ENCODE measurements at places on chromosomes 4 and X.

GRCh38 chr4:176735300-176735699, 57.4 kb downstream of the VEGFC start:
- no peak for DNase-seq

GRCh38 chrX:152733261-152733975, at the start of the genes CSAG1 and MAGEA12:
Gene CSAG1, minus strand, starts transcription at chrX:152733721. Its CDS starts 1,261 bp downstream, at chrX:152732460.
Gene MAGEA12, plus strand, starts transcription at chrX:152733757. Its CDS starts 2,405 bp downstream, at chrX:152736162.
- no peak for DNase-seq

- DNase-seq: no peak
Measured at GRCh38 chr4:74777531-74777930, 16.8 kb downstream of the BTC start.

DNA sequence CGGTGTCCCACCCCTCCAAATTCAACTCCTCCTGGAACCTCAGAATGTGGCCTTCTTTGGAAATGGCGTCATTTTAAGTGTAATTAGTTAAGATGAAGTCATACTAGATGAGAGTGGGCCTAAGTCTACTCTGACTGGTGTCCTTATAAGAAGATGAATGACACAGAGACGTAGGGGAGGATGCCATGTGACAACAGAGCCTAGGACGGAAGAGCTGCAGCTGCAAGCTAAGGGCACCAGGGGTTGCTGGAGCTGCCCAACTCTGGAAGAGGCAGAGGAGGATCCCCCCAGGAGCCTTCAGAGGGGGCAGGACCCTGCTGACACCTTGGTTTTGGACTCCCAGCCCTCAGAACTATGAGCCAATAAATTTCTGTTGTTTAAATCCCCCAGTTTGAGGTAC, 115.1 kb downstream of the STK32B start:
- no peak for DNase-seq

GRCh38 chr4:106850691-106851090, 185.4 kb downstream of the DKK2 start:
- no peak for DNase-seq

GRCh38 chr4:808860-809570, 16.9 kb downstream of the CPLX1 start:
- DNase-seq: no peak

- DNase-seq: no peak
Measured at GRCh38 chrX:21155916-21156315, 218.3 kb upstream of the CNKSR2 start.

GRCh38 chrX:97132664-97133415, 249.1 kb downstream of the RPA4 start:
- no peak for DNase-seq

- no peak for DNase-seq
Measured at GRCh38 chrX:86507331-86507730, 359.1 kb downstream of the DACH2 start.

DNA sequence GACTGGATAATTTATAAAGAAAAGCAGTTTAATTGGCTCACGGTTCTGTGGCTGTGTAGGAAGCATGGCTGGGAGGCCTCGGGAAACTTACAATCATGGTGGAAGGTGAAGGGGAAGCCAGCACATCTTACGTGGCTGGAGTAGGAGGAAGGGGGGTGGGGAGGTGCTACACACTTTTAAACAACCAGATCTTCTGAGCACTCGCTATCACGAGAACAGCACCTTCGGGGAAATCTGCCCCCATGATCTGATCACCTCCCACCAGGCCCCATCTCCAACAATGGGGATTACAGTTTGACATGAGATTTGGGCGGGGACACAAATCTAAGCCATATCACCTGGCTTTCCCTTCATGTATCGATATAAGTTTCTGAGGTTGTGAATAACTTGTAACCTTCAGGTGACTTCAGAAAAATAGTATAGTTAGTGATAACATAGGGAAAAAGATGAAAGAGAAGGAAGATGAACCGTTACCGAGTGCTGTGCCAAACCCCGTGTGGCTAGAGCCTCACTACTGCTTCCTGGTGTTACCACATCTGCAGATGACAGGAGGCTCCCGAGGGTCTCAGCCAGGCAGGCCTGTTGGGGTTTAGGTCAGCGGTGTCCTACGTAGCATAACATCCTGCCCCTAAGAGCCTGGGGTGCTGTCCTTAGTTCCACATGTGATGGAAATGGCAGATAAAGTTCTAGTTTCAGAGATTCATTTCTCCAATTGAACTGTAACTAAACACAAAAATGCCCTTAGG, 103.5 kb downstream of the TNIP2 start:
- peak; percentile 66 for DNase-seq

DNA sequence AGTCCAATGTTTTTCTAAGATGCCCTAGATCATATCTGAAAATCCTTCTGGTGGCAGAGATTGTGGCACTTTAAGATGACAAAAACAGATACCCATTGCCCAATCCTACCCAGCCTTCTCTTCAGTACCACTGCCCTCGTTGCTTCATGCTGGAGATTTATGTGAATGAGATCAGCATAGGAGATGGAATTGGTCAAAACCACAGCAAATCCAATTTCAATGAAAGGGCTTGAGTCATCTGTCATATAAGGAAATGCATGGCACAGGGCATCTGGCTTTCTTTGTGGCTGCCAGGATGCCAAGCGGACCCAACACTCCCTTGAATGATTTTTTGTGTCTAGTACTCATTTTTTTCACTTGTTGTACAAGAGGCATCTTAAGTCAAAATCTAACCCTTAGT, 16.8 kb downstream of the AFF2 start:
- DNase-seq: no peak

GRCh38 chrX:19718642-19719041, 168.8 kb downstream of the SH3KBP1 start:
- DNase-seq: no peak

DNA sequence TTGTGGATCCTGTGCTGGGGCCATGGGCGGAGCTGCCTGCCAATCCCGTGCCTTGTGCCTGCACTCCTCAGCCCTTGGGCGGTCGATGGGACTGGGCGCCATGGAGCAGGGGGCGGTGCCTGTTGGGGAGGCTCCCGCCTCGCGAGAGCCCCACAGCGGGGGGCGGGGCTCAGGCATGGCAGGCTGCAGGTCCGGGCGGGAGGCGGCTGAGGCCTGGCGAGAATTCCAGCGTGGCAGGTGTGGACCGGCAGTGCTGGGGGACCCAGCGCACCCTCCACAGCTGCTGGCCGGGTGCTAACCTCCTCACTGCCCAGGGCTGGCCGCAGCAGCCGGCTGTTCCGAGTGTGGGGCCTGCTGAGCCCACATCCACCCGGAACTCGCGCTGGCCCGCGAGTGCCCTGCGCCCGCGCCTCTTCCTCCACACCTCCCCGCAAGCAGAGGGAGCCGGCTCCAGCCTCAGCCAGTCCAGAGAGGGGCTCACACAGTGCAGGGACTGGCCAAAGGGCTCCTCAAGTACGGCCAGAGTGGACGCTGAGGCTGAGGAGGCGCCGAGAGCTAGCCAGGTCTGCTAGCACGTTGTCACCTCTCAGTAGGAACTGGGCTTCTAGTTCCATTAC, 85.9 kb downstream of the GBA3 start:
- DNase-seq: no peak

DNA sequence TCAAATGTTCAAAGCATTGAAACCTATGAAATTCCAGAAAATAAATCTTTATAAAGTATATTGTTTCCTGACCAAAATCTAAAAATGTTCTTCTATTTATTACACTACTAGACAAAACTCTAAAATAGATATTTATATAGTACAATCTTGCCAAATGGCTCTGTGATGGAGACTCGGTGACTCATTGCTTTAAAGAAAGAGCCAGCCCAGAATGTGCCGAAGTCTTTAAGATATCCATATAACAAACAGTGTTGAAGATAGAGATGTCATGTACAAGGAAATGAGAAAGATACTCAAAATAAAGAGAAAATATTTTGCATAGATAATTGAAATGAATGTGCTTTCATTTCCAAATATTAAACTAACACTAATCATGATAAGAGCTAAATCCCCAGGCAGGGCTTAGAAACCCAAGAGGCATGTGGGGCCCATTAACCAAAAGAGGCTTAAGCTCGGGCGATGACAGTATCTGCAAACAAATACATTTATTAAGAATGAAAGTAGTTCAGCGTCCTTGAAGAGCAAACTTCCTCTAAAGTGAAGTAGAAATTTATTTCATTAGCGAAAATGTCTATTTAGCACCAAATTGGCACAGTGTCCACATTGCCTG, 102.1 kb upstream of the FAM9B start:
- no peak for DNase-seq

DNA sequence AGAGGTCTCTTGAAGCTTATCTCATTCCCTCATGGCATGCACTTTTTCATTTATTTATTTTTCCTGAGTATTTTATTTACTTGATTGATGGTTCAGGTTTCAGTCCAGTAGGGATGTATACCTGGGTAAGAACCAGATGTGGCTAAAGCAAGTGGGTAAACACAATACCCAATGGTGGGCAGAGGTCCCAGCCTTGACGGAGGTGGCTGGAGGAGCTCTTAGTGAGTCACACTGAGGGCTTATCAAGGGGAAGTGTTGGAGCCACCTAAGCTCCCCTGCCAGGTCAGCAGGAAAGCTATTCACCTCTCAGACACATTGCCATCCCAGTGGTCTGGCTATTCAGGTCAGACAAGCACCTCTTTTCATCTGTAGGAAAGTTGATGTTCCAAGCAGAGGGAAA, 236.2 kb upstream of the MAGEB16 start:
- no peak for DNase-seq

- no peak for DNase-seq
Measured at GRCh38 chr4:101345271-101345595, 2.1 kb downstream of the PPP3CA start.

- DNase-seq: no peak
Measured at GRCh38 chrX:111086591-111087006, 9.4 kb upstream of the PAK3 start.

DNA sequence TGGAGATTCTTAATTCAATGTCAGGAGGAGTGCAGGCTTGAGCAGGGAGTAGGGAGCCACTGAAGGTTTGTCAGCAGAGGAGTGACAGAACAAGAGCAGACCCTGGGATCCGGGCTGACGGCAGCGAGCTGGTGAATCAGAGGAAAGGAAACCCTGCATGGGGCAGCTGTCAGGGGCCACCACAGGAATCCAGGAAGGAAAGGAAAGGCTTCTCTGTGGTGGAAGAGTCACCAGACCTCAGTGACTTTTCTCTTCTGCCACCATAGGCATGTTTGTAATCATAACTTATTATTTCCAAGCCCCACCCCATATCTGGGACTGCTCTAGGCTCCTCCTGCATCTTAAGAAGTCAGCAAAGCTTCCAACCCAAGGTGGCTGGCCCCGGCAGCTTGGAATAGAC, 150.9 kb downstream of the BCOR start:
- DNase-seq: no peak

DNA sequence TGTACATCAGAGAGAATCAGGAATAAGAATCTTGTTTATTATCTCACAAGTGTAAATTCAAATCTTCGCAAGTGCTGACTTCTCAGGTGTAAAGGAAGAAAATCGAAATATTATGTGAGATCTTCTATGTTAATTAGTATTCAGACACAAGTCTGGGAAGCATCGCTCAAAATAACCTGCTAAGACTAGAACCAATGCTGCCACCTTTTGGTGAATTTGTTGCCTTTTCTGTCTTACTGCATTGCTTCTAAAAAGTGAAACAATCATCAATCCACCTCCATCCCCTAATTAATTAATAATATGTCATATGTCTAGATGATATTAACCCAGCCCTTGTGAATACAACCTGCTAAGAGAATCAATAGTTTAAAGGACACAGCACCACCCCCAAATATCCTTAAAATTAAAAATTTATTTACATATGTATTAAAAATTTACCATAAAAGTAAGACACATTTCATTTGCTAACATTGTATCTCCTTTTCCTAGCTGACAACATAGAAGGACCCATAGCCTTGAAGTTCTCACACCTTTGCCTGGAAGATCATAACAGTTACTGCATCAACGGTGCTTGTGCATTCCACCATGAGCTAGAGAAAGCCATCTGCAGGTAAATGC, 3.5 kb downstream of the EPGN start:
- DNase-seq: peak; percentile 36

GRCh38 chr4:169115897-169116254, 105.8 kb upstream of the CBR4 start:
- DNase-seq: peak; percentile 12

- DNase-seq: peak; percentile 36
Measured at GRCh38 chr4:144507311-144508101, 138.4 kb upstream of the HHIP start.

DNA sequence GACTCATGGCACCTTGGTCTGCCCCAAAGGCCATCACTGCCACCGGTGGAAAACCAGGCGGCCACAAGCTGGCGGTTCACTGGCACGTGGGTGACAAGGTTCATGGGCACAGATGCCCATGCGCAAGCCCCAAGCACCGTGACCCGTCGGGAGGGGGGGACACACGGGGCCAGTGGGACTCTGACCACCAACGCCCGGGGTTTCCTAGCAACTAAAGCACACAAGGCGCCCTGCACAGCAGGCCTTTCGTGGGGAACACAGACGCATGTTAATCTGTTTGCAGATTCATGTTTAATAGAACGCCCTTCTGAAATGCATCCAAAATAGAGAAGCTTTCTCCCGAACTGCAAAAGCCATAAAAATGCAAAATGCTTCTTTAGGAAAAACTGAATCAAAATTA, 43.9 kb downstream of the FAM53A start:
- DNase-seq: no peak

GRCh38 chrX:96389281-96390047, 295.2 kb upstream of the DIAPH2 start:
- no peak for DNase-seq

GRCh38 chrX:39175418-39176057, 374.3 kb downstream of the MID1IP1 start:
- DNase-seq: no peak

DNA sequence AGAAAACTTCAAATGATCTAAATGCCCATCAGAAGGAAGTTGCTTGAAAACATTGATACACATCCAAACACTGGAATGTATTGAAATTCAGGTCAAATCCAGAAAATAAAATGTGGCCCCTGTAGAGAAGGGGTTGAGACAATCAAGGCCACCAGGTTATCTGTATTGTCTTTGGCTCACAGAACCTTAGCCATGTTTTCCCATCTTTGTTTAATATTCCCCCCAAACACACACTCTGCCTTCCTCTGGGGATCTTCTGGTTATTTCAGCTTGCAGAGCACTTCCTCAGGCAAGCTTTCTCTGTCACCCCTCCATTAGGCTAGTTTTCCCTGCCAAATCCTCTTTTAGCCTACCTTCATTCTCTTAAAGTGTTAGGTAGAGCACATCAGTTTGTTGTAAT, 30.5 kb downstream of the PAGE2 start:
- DNase-seq: no peak

GRCh38 chr4:138446456-138446855, 204.3 kb upstream of the SLC7A11 start:
- no peak for DNase-seq

GRCh38 chr4:24693636-24694035, 101.7 kb upstream of the SOD3 start:
- DNase-seq: no peak

DNA sequence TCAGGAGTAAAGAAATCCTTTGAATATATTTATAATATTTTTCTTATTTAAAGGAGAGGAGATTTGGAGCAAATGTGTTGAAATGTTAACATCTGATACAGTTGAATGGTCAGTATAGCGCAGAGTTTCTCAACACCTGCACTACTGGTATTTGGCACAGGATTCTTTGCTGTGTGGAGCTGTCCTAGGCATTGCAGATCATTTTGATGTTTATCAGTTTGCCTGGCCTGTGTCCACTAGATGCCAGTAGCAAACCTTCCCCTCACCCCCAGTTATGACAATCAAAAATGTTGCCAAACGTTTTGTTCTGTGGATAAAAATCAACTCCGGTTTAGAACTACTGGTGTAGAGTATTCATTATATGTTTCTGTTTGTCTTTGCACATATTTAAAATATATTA, 765.3 kb upstream of the SLIT2 start:
- DNase-seq: no peak

GRCh38 chrX:11537141-11537540, 128.6 kb downstream of the ARHGAP6 start:
- no peak for DNase-seq

- no peak for DNase-seq
Measured at GRCh38 chr4:89720981-89721380, 116.0 kb downstream of the SNCA start.
